ELR (cell line): ENCODE measurements at places on chromosomes 6 and 20.
A peak's percentile ranks its signal among the peaks of the same experiment; 100 is the strongest.

DNA sequence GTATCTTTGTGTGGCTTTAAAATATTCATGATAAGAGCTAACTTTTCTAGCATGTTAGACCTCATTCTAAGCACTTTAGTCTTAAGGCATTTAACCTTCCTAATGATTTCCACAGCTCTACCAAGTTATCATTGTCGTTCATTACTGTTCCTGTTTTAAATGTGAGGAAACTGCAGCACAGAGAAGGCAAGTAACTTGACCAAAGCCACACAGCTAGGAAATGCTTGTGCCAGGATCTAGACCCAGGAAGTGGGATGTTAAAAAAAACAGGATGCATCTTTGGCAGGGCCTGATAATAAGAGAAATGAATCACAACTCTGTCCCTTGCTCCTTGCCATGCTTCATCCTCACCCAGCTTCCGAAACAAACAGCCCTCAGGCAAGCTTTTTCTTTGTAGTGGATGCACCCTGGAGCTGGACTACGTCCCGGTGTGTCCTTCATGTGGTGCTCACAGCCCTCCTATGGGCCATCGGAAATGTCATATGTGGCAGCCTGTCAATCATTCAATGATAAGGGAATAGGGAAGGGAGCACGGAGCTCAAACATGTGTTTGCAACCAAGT, 196.9 kb upstream of the RREB1 start:
- DNase-seq, result peak; percentile 6

- peak; percentile 81 for DNase-seq
These were observed 222.6 kb downstream of the ZMYND8 start for GRCh38 chr20:47133809-47134456.

- DNase-seq, result no peak
These were observed 9.5 kb upstream of the DST start for GRCh38 chr6:56652231-56652630.

GRCh38 chr20:41213150-41213820, 75.9 kb downstream of the PLCG1 start:
- DNase-seq, result peak; percentile 48

- no peak for DNase-seq
These were observed 8.0 kb upstream of the MYLK2 start for GRCh38 chr20:31811198-31811597.

DNA sequence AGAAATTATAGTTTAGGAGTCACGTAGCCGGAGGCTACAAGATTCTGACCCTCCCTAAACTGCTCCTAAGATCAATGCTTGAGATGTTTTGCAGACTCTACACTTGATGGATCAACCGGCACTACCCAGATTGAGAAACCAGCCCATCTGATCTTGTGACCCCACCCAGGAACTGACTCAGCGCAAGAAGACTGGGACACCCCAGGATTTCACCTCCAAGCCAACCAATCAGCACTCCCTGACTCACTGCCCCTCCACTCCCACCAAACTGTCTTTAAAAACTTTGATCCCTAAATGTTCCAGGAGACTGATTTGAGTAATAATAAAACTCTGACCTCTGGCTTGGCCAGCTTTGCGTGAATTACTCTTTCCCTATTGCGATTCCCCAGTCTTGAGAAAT, 99.8 kb downstream of the OPRM1 start:
- no peak for DNase-seq

GRCh38 chr6:167349631-167350274, 24.9 kb downstream of the TTLL2 start:
- DNase-seq, result no peak

GRCh38 chr6:15845492-15845891, 182.7 kb upstream of the DTNBP1 start:
- DNase-seq, result no peak

GRCh38 chr6:127992144-127992543, 91.3 kb upstream of the THEMIS start:
- peak; percentile 19 for DNase-seq

DNA sequence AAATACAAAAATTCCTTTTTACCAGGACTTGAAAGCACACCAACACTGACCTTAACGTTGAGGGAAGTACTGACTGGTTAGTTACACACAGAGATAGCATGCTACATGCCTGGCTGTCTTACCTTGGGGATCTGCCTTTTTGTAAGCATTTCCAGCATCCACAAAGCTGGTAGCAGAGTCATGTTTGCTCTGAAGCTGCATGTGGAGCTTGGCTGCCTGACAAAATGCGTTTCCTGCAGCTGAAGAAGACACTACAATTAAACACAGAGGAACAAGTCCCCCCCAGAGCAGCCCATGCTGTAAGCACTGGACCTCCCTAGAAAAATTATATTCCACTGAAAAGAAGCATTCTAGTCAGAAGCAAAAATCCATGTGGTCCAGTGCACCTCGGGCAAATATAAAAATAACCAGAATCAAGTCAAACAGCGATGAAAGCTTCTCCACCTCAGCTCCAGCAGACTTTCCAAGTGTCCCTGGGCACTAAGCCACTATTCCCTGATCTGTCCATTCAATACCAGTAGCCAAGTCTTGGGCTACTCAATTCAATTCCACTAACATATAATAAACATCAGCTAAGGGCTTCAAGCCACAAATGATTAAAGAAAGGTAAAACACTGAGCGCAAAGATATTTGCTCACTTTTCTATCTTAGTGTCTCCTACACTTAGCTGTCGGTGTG, 24.2 kb downstream of the NAPB start:
- DNase-seq, result no peak

DNA sequence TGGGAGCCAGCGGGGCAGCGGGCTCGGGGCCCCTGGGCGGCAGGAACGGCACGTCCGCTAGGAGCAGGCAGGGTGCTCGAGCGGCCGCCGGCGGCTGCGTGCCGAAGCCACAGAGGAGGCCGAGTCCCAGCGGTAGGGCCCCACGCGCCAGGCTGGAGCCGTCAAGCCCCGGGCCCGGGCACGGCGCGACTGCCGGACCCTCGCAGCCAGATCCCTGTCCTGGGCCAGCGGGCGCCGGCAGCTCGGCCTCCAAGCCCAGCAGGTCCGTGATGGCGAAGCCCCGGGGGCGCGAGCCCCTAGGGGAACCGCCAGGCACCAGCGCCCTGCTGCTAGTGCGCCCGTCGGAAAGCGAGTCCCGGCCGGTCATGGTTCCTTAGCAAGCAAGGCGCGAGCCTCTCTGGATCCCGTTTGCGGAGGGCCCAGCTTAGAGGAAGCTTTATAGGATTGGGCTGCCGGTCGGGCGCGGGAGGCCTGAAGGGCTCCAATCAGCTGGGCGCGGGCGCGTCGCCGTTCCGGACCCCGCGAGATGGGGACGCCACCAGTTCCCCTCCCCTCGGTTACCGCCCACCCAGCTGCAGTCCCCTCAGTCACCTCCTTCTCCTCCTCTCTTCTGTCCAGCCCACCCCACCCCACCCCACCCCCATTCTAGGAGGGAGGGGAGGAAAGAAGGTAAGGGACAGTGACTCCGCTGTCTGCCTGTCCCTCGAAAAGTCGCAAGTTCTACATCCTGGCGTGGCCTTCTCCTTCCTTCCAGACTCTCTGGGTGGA, at the start of gene VSX1:
VSX1 (minus strand) TSS at position 412 of the 768 bp plus-strand sequence; CDS start at position 367, 45 bp downstream.
- no peak for DNase-seq

DNA sequence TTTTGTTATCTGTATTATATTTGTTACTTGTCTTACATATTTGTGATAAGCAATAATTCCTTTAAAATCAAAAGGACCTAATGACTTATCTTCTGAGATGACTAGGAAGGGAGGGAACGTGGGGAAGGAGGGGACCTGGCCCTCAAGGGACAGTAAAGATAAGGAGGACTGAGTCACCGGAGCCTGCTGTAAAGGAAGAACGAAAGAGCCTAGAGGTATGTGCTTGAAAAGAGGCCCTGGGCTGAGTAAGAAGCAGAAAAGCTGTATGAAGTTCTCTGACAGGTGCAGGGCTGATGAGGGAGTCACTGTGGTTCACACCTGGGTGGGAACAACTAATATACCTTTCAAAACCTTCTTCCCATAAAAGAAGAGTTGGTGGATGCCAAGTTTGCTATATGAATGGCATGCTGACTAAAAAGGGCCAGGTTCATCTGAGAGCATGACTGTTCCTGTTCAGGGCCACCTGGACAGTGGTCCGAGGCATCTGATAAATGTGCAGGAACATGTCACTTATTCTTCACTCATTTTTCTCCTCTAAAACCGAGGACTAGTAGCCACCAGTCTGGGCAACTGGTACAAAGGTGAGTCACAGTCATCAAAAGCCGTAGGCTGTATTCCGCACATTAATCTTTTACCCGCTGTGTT, 111.3 kb downstream of the TNFAIP3 start:
- peak; percentile 7 for DNase-seq

- DNase-seq, result no peak
These were observed 42.9 kb downstream of the HDGFL1 start for GRCh38 chr6:22612236-22612635.

DNA sequence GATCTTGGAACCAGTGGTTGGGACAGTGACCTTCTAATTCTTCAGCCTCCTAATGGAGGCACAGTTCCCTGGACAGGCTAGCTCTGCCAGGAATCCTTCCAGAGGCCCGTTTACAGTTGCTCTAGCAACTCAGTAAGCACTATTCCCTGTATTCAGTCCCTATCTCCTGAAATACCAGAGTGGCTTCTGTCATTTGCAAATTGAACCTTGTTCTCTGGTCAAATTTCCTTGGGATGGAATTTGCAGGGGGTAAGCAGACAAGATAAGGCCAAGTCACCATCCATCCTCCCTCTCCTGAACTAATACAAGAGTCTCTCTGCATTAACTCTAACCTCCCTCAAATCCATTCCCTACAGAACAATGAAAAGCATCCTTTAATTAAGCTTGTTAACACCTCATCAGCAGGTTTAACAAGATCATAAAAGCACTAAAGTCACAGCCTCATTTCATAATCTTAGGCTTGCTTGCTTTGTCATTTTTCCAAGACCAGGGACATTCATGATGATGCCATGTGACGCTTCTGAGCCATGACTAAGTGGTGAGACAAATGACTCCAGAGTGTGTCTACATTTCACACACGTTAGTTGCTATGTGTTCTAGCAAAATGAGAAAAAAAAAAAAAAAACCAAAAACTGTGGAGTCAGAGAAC, 37.1 kb downstream of the SLC22A23 start:
- peak; percentile 70 for DNase-seq

- no peak for DNase-seq
These were observed 69.4 kb downstream of the LAMA4 start for GRCh38 chr6:112184951-112185350.

- DNase-seq, result peak; percentile 33
These were observed 22.2 kb upstream of the GABRR1 start for GRCh38 chr6:89239338-89239737.

DNA sequence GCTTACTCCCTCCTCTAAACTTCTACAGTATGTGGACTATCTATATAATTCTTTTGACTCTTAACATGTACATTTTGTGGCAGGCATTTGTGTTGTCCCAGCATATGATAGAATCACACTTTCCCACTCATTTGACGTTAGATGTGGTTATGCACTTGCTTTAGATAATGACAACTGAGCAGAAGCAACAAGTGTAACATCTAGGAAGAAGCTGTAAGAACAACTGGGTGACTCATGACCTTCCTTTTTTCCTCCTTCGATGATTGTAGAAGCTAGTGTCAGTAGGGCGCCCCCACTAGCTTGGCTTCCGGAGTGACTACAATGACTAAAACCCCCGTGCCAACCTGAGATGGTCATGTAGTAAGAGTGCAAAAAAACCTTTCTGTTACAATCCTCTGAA, 74.6 kb upstream of the CEP85L start:
- DNase-seq, result peak; percentile 44

GRCh38 chr6:23350752-23351453, 775.1 kb upstream of the NRSN1 start:
- DNase-seq, result no peak

GRCh38 chr6:145212813-145213212, 522.5 kb downstream of the EPM2A start:
- no peak for DNase-seq

- no peak for DNase-seq
These were observed 62.6 kb downstream of the NRSN1 start for GRCh38 chr6:24188578-24189080.

GRCh38 chr6:143140767-143141166, 80.1 kb downstream of the AIG1 start:
- DNase-seq, result no peak

GRCh38 chr20:3925899-3926638, 36.9 kb downstream of the PANK2 start:
- DNase-seq, result no peak

DNA sequence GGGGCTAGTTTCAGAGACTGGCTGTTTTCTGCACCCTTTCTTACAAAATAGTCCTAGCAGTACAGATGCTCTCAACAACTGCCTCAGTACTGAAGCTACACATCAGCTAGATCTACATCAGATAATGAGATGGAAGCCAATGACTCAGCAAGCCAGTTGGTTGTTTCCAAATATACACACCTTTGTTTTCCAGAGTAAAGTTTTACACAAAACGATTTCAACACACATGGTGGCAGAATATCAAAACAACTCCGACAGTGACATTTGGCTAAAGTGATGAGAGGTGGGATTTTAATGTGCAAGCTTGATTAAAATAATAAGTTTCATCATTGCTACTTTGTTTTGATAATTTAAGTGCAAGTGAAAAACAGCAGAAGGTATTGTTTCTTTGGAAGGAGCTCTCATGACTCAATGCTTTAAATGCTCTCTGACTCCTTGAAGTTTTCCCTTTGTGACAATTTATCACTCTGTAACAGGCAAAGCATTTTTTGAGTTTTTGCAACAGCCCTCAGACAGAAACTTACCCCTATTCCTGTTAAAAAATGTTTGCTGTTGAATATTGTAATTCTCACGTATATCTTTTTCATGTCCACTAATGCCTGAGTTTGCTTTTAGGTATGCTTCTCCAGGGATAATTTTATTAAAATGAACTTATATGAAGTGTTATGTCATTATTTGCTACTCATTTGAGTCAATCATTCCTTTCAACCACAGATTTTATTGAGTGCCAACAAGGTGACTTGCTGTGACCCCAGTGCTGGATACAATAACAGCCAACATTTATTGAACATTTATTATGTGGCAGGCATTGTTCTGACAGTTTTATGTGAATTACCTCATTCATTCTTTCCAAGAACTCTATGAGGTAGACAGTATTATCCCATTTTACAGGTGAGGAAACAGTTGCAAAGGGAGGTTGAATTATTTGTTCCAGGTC, 882.0 kb downstream of the TFAP2A start:
- peak; percentile 61 for DNase-seq

DNA sequence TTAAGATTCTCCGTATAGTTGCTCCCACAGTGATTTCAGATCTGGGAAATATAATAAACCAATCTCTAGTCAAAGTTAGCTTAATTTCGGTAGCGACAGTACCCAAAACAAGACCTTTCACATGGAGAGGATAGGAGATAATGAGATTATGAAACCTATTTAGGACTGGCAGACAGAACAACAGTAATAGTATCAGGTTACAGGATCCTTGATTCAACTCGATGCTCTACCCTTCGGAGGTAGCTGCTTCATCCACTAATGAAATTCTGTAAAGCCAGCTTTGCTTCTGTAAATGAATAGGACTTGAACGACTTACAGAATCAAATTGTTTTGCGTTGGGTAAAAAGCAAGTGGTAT, 534 bp upstream of the AKIRIN2 start:
- peak; percentile 68 for DNase-seq

GRCh38 chr20:19412254-19412653, 199.8 kb downstream of the SLC24A3 start:
- DNase-seq, result no peak

DNA sequence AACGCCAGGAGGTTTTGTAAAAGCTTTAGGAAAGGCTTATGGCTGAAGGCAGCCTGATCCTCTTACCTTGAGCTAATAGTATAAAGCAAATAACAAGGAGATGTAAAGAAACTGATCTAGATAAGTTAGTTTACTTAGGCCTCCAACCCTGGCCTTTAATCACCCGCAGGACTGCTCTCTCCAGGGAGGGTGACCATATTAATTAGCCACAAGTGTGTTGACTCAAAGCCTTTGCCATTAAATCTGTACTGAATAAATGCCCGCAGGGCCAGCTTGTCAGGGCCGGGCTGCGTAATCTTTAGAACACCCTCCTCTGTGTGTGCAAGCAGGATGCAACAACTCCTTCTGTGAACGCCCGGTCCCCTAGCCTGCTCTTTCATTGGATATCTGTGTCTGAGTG, 6.1 kb upstream of the PRSS16 start:
- DNase-seq, result no peak
